ENCODE measurements at places on chromosomes 2 and 18. TPM values are rescaled to one million over a fixed set of nuclear protein-coding genes. Genes with fewer than 3 reads are reported as not detected.

GRCh38 chr2:111634995-111635538 lies 248.9 kb downstream of the ANAPC1 start:
- no peak for DNase-seq

- no peak for DNase-seq
Measured at GRCh38 chr2:42906557-42907411, 114.4 kb upstream of the HAAO start.

DNA sequence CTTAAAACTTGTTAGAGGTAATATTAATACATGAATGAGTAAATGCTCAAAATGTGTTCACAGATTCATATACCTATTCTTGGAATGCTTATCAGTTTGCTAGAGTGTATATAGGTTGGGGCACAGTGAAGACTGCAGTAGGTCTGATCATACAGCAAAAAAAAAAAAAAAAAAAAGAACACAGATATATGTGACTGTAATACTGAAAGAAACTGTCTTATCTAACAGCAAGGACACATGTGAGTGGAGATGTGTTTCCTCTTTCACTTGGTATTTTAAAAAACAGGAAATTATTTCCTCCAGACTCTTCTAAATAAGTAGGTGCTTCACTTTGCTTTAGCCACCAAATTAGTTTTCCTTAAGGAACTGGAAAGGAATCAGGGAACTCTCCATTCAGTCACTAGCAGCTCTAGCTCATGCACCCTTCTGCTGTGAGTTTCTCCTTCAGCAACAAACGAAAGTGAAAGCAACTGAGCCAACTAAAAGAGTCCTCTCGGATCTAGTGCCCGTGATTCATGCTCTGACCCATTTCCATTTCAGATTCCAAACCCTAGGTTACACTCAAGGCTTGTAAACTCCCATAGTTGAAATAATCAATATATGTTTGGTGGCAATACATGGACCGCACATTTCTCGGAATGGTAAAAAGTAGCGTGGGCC lies 98.5 kb downstream of the DSEL start:
- DNase-seq, result no peak

- no peak for DNase-seq
Measured at GRCh38 chr18:10757349-10757748, 231.5 kb downstream of the NAPG start.

- no peak for DNase-seq
Measured at GRCh38 chr2:9692456-9693195, 61.8 kb upstream of the YWHAQ start.

- no peak for DNase-seq
Measured at GRCh38 chr2:180978903-180979748, 1.3 kb upstream of the UBE2E3 start.

The CWC22 gene
- 42.2 TPM for polyA plus RNA-seq

The CDH20 gene
- 0.39 TPM for polyA plus RNA-seq

The TTC39C gene
- 13.3 TPM for polyA plus RNA-seq

The TOGARAM2 gene
- 4.1 TPM for polyA plus RNA-seq
